Activated T-helper 1 cell treated with anti-CD3 and anti-CD28 coated beads, Interleukin-12 subunit alpha, Interleukin-12 subunit beta, Interleukin-2, Interleukin-4 antibody, amounts not matched to agents 30 ng/mL and 10 ng/mL and 1 ng/mL, durations not matched to agents 14 hours and 24 hours and 36 hours (primary cell): ENCODE measurements at places on chromosomes 12 and 14. TPM values are rescaled to one million over a fixed set of nuclear protein-coding genes. Genes with fewer than 3 reads are reported as not detected.

DNA sequence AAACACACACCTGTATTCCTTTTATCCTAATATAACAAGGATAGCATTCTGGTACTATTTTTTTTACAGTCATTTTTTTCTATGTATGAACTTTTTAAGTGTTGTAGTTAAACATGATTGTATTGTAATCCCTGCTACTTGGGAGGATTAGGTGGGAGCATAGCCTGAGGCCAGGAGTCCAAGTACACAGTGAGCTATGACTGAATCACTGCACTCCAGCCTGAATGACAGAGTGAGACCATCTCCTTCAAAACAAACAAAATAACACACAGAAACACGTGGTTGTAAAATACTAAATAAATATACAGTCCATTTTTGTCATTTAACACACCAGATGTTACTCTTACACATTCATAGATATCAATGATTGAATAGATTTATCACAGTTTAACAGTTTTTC, 56.9 kb downstream of the MAP4K5 start:
- H3K4me1 ChIP-seq = no peaks in the 10 kb centered on the region
- peaks cover 39% of the 10 kb centered on the region for H3K36me3 ChIP-seq
- H3K4me3 ChIP-seq = no peak overlapping the region
- H3K27me3 ChIP-seq = no peaks in the 10 kb centered on the region

Gene FOXJ2
- total RNA-seq = 19.9 and 20.7 TPM in 2 replicates

DNA sequence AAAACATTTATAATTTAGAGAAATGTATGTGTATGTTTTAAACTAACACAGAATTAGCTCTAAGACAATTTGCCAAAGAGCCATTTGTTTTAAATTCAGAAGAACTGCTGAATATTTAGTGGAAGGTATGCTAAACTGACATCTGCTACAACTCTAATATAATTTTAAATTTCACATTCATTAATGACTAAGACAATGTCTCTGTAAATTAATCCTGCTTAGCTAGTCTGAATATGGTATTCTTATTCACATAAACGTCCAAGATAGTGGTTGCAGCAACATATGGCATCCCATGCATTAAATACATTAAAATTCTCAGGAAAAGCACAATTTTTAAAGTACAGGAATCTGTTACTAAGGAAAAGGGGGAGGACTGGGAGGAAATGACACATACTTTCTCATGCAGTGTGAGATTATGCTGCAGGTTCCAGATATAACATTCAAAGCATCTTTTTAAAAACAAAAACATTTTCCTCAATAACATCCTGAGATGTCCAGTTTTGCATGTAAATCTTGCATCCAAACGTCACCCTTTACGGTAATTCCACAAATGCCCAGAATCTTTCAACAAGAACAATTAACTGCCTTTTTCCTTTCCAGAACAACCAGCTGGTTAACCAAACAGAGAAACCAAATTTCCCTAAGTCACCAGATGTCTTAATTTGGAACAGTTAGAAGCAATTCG, 26.9 kb downstream of the WDR89 start:
- H3K36me3 ChIP-seq = peaks cover 33% of the 10 kb centered on the region
- no peak overlapping the region for H3K27ac ChIP-seq
- no peak for DNase-seq
- no peaks in the 10 kb centered on the region for H3K27me3 ChIP-seq

DNA sequence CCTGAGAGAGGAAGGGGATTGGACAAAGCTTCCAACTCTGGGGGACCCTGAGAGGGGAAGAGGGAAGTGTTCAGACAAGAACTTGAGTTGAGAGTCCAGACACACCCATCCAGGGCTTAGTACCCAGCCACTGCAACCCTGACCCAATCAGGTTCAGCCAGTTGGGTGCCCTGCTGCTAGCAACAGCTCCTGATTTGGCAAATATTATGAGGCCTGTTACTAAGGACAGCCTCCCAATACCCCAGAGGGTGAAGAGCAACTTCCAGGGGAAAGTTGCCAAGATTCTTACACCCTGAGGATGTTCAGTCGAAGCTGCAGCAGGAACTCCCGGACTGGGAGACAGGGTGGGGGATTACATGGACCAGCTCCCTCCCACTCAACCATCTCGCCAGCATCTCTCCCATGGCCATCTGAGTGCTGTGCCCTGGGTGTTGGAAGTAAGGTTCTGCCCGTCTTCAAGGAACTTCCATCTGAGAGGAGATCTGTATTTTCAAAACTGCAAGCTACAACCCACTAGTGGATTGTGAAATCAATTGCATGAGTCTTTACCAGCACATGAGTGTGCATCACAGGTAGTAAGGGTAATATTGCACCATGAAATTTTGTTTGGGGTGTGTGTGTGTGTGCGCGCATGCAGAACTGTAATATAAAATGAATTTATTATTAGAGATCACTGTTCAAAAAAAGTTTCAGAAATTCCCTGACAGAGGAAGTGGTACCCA, 11.5 kb upstream of the KRT78 start:
- no peak for DNase-seq
- no peaks in the 10 kb centered on the region for H3K36me3 ChIP-seq
- peaks cover 5% of the 10 kb centered on the region for H3K27me3 ChIP-seq
- H3K27ac ChIP-seq = peak overlapping the region; percentile 27
- H3K4me3 ChIP-seq = no peak overlapping the region
- no peaks in the 10 kb centered on the region for H3K4me1 ChIP-seq

Gene SIX4
- total RNA-seq = 0.57 and 1.1 TPM in 2 replicates

GRCh38 chr14:93970965-93971634, 5.3 kb downstream of the ASB2 start:
- peaks cover 91% of the 10 kb centered on the region for H3K4me1 ChIP-seq
- peak overlapping the region; percentile 84 for H3K4me3 ChIP-seq
- no peaks in the 10 kb centered on the region for H3K27me3 ChIP-seq
- H3K36me3 ChIP-seq = peaks cover 21% of the 10 kb centered on the region
- peak; percentile 73 for DNase-seq
- peak overlapping the region; percentile 96 for H3K27ac ChIP-seq

DNA sequence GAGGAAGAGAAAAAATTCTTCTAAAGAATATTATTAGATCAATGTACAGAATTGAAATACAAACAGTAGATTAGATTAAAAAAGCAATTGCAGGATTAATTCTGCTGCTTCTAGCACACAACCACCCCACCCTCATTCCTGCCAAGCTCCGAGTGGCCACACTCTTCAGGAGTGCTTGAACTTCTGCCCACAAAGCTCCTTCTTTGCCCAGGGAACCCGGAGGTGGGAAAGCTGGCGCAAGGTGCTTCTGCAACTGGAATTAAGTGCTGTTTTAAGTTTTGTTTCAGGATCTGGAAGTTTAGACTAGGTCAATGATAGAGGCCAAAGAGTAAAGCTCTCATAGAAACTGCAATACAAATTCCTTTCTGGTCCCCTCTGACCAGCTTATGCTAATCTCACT, 94.1 kb upstream of the BMP4 start:
- H3K27me3 ChIP-seq = no peaks in the 10 kb centered on the region
- no peak for DNase-seq
- no peaks in the 10 kb centered on the region for H3K4me1 ChIP-seq

DNA sequence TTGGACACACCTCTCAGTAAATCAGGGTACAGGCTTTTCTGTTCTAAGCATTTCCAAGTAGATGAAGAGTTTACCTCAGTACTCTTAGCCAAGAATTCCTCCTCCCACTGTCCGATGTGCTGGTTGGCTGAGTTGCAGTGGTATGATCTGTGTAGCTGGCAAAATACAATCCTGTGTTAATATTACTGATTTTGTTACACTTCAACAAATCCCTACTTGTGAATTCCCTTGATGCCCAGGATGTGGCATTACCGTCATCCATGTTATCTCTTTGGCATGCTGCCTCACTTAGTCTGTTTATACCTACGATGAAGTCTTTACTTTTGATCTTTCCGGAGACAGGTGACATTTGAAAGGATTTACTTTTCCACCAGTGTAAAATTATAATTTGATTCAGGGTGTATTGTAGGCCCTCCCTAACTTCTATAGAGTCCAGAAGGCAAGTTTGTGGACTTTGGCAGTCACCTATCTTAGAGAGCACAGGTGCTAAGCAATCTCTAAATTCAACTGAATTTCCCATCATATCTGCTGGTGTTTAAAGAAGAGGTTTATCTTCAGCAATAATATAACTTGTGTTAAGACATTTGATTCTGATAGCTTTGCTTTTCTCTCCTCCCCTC, 10.1 kb downstream of the CCDC196 start:
- H3K36me3 ChIP-seq = no peaks in the 10 kb centered on the region
- H3K27me3 ChIP-seq = peaks cover 17% of the 10 kb centered on the region
- H3K4me3 ChIP-seq = no peak overlapping the region
- H3K4me1 ChIP-seq = peaks cover 19% of the 10 kb centered on the region
- DNase-seq = no peak

Gene ORAI1
- total RNA-seq = 61.5 and 67.0 TPM in 2 replicates

Gene TRIM9
- total RNA-seq = 0.31 TPM in 1 of 2 replicates, not detected in the other

DNA sequence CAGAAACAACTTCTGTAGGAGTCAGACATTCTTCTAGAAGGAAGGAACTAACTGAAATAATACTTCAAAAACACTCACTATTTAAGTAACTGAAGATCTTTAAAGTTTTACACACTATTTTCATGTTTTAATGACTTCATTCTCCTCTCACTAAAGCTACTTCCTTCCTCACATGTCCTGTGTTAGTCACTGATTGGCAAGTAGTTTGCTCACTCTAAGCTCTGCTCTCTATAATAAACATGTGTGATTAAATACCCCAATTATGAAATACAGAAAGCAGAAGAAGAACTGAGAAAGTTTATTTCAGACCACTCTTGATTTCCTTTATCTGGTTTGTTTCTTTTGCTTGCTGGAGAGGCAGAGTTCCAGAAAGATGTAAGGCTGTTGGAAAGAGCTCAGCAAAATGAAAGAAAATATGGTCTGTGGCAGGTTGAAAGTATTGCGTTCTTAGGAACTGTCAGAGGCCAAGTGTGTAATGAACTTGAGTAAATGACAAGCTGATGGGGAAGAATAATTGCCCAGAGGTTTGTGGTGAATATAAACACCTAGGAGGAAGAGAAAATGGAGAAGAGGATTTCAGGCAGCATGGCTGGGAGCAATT, 522.0 kb upstream of the SEL1L start:
- DNase-seq = no peak
- no peak overlapping the region for H3K27ac ChIP-seq
- no peak overlapping the region for H3K4me3 ChIP-seq

GRCh38 chr12:66189889-66190288, 875 bp downstream of the IRAK3 start:
- peaks cover 34% of the 10 kb centered on the region for H3K4me1 ChIP-seq
- H3K27me3 ChIP-seq = peaks cover 7% of the 10 kb centered on the region
- no peak for DNase-seq
- peaks cover 9% of the 10 kb centered on the region for H3K36me3 ChIP-seq
- H3K4me3 ChIP-seq = peak overlapping the region; percentile 72

GRCh38 chr12:103745962-103746361, 95.1 kb downstream of the NT5DC3 start:
- H3K36me3 ChIP-seq = no peaks in the 10 kb centered on the region
- peaks cover 2% of the 10 kb centered on the region for H3K27me3 ChIP-seq
- H3K27ac ChIP-seq = no peak overlapping the region
- DNase-seq = no peak
- H3K4me1 ChIP-seq = no peaks in the 10 kb centered on the region

Gene NANOG
- total RNA-seq = not detected in 2 replicates

- H3K27me3 ChIP-seq = peaks cover 33% of the 10 kb centered on the region
Observed at GRCh38 chr12:54592316-54592715, 3.9 kb upstream of the PPP1R1A start.

Gene AMDHD1
- 0.21 and 0.27 TPM in 2 replicates for total RNA-seq
